Left kidney (tissue), 8 donors: ENCODE measurements at places on chromosomes 4 and X. TPM values are rescaled to one million over a fixed set of nuclear protein-coding genes. Genes with fewer than 3 reads are reported as not detected.

DNA sequence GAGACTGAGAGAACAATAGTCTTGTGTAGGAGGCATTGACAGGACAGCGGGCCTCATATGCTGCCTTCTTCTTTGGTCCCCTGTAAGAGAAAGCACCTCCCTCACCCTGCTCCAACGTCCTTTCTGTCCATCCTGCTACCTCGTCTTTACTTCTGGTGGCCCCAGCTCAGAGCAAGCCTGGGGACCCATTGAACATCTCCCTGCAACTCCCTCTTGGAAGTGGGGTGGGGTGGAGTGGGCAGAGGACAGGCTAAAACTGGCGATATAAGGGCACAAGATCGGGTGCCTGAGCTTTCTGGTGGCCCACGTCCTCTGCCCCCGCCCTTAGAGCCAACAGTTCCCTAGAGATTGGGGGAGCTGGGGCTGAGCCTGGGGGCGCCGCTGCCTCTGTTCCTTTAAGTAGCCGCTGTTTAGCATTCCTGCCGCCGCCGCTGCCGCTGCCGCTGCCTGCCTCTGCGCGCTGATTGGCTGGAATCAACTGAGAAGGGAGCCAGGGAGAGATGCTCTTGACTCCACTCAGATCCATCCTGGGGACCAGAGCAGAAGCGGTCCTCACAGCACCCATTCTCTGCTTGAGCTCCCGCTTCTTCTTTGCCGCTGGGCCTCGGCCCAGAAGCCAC lies at the start of gene DLG3:
DLG3 (plus strand) TSS at position 510 of the 620 bp plus-strand sequence. CDS start 367 bp downstream, outside the sequence.
- no peak for DNase-seq

The SLC10A4 gene
- 0.38 TPM for polyA plus RNA-seq

DNA sequence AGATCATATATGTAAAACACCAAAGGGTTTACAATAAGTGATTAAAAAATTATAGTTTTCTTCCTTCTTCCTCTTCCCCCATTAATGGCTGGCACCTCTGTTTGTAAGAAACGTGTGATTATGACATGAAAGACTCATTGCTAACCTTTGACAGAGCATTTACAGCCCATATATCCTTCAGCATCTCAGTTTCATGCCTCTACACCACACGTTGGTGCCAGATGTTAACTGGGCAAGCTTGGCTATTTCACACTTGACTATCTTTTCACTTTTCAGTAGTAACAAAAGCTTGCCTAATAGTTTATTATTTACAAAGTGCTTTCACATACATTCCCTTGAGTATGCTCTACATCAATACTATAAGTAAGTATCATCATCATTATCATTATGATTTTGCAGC lies 65.3 kb upstream of the C1QTNF7 start:
- DNase-seq: no peak

DNA sequence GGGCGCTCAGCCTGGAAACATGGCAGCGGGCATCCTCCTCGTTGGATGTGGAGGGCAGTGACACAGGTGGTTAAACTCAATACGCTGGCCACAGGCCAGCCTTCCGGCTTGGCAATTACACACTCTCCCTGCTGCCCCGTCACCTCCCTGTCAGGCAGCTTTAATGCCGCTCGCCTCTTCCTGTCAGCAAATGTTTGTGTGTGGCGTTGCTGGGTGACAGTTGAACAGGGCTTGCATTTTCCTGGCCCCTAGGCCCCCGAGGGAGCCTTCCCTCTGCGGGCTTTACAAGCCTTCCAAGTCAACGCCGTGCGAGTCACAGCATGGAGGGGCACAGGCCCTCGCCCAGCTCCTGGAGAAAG lies 620.0 kb downstream of the BCOR start:
- peak; percentile 72 for DNase-seq

- no peak for DNase-seq
Observed at GRCh38 chr4:2574863-2575262, 38.4 kb downstream of the FAM193A start.

The POU3F4 gene
- 7.8 TPM for polyA plus RNA-seq

- DNase-seq: no peak
Observed at GRCh38 chr4:1714303-1715001, 2.3 kb upstream of the SLBP start.

DNA sequence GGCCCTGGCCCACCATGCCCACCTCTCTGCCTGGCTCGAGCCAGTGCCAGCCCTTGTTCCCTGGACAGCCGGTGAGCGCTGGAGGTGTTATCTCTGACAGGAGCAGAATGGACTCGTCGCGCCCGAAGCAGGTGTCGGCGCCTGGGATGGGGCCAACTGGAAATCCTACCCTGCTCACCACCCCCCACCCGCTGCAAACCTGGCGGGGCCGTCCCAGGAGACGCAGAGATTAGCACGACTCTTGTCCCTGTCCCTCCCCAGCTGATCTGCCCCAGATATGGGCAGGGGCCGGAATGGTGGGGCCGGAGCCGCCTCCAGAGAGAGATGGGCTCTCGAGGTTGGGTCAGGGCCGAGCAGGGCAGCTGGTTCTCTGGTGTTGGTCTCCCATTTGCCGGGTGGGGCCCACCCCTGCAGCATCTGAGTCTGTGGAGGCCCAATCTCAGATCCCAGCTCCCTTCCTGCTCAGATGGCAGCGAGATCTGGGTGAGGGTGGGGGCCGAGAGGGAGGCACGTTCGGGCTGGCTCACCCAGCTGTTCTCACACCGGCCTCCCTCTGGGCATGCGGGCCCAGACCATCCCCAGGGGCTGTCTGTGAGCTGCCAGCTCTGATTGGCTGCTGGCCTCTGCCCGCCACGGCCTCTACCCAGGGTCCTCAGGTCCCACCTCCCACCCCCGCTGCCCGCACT lies 20.1 kb upstream of the FGFR3 start:
- DNase-seq: no peak
